Left forelimb (tissue), 1 donor: ENCODE measurements at places on chromosomes 4 and X.

GRCh38 chrX:111411983-111412382, at the start of gene DCX:
Gene DCX (minus strand): TSS chrX:111412192. CDS start chrX:111410398, 1,794 bp downstream.
- no peak for DNase-seq

DNA sequence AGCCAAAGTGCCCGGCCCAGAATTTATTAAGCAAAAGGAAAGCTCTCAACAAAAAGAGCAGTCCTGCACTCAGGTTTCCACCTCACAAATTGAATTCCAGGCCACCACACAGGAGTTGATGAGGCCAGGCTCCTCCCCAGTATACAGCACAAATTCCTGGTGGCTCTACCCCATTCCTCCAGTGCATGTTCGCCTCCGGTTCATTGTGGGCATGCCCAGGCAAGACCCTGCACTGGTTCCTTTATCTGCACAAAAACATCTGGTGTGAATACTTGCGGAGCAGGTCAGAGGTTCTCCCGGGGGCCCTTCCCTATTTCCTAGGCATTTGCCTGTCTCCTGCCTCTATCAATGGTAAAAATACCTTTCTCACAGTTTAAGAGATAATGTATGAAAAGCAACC, 195.2 kb upstream of the ANXA10 start:
- no peak for DNase-seq

- no peak for DNase-seq
Observed at GRCh38 chr4:68995292-68995691, 43.7 kb upstream of the UGT2A3 start.

DNA sequence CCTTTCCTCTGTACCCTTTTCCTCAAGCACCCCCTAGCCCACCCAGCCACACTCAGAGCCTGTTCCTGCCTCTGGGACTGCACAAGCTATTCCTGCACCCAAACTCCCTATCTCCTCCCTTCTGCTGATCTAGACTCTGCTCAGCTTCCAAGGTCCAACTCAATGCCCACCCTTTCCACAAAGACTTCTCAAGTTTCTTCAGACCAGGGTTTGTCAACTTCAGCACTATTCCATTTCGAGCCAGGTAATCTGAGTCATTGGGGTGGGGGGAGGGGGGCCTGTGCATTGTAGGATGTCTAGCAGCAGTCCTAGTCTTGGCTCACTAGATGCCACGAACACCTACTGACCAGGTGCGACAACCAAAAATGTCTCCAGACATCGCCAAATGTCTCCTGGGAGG, 37.3 kb downstream of the PHKA2 start:
- no peak for DNase-seq

DNA sequence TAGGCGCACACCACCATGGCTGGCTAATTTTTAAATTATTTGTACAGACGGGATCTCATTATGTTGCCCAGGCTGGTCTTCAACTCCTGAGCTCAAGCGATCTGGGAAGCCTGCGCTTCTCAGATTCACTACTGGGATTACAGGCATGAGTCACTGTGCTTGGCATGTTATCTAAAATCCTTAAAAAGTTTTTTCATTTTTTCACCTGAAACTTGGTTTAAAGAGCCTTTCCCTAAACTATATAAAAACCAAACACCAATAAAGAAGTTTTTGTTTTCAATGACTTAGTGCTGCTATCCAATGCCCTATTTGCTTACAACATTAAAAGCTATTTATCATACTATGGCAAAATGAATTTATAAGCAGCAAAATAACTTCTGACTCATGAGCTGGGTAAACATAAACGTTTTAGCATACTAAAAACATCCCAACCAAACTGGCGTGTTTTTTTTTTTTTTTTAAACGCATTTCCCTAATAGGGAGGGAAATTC, 127.8 kb downstream of the UBE2K start:
- DNase-seq, result no peak

DNA sequence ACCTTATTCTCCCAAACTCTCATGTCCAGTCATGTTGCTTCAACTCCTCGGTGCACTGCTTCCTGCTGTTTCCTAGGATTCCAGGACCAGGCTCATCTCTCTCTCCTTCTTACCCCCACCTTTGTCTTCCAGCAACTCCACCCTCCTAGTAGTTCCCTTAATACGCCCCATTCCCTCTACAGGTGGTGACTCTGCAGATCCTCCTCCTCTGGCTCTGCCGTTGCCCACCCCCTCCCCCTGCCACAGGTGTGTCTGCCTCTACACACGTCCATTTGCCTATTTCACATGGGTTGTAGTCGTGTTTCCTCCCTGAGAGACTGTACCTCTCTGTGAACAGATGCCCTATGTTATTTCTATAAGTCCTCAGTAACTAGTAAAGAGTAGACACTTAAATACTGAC, 32.4 kb downstream of the CDS1 start:
- no peak for DNase-seq

DNA sequence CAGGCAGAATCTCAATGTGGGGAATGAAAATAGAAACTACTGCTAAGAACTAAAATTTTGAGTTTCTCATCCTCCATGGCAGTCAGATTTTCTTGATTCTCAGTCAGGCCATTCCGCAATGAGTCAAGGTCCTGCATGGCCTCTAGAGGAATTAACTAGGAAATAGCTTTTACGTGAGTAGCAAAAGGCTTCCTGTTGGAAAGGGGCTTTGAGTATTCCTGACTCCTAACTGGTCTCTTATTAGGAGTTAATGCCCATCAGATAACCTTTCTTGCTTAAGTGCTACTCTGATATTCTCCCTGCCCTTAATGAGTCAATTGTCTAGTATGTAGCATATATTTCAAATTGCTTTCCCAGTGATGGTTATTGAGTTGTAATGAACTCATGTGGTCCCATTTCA, 65.7 kb upstream of the ARHGAP24 start:
- DNase-seq, result no peak

DNA sequence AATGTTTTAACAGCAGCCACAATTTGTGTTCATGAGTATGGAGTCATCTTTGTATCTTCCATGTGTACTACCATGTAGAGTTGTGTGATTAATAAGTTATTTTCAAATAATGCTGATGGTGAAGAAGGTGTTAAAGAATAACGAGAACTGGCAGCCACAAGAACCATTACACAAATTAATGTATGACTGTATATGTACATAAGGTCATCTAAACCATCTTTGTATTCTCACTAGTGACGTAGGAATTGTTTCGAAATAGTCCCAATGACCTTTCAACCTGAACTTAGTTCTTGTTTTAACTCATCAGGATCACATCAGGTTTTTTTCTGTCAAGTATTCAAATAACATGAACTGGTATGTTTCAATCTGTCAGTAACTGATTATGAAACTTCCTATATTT, 48.3 kb upstream of the NOCT start:
- no peak for DNase-seq

DNA sequence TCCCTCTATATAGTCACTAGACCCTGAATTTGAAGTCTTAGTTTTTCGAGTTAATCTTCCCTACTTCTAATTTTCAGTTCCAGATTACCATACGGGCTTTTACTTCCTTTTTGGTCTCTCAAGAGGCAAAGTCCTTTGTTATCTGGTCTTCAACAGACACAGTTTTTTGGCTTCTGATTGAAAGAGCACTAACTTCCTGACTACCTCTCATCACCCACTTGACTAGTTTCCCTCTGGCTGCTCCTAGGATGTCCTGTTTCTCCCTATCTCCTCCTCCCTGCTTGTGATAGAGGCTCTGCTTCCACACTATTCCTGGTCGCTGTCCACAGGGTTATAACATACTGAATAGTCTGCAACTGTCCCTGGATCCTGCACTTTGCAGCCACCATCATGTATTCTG, 16.7 kb upstream of the WDR44 start:
- DNase-seq, result no peak

GRCh38 chrX:71366674-71367256, 608 bp downstream of the TAF1 start:
- DNase-seq, result no peak

- DNase-seq, result no peak
Observed at GRCh38 chr4:89404530-89404929, 96.9 kb upstream of the GPRIN3 start.

- no peak for DNase-seq
Observed at GRCh38 chr4:101886826-101887225, 96.3 kb downstream of the BANK1 start.

DNA sequence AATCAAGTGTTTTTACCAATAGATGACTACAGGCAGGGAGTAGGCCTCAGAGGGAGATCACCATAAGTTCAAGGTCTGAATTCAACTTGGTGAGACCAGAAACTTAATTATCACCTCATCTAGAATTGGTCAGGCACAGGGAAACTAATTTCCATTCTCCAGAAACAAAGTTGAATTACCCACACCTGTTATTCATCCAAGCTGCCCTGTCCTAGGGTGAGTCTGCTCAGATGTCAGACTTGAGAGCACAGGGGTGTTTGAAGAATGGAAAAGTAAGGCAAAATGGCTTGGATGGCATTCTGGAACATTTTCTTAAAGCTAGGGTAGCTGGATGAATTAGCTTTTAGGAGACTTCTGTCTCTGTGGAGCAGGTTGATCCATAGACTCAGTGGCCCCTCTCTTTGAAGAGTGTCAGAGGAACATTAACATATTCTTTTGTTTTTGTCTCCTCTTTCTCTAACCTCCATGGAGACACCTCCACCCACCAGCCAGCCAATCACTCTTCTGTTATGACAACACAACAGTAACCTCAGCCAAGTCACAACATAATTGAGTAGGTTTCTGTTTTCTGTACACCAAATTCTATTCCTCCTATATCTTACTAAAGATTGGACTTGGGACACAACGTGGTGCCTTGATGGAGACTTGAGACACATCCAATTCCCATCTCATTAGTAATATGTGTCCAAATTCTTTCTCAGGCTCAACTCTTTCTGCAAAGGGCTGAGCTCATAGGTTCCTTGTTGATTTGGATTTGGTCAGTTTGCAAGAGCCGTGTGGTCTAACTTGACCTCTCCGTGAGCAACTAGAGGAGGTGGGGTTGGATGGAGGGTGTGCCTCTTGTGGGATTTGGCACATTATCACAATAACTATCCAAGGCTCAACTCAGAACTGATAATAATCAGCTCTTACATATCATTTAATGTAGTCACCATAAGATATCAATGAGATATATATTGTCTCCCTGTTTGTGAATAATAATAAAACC, 45.1 kb downstream of the VSIG4 start:
- no peak for DNase-seq

- no peak for DNase-seq
Observed at GRCh38 chrX:120459309-120459708, 9.8 kb downstream of the LAMP2 start.

DNA sequence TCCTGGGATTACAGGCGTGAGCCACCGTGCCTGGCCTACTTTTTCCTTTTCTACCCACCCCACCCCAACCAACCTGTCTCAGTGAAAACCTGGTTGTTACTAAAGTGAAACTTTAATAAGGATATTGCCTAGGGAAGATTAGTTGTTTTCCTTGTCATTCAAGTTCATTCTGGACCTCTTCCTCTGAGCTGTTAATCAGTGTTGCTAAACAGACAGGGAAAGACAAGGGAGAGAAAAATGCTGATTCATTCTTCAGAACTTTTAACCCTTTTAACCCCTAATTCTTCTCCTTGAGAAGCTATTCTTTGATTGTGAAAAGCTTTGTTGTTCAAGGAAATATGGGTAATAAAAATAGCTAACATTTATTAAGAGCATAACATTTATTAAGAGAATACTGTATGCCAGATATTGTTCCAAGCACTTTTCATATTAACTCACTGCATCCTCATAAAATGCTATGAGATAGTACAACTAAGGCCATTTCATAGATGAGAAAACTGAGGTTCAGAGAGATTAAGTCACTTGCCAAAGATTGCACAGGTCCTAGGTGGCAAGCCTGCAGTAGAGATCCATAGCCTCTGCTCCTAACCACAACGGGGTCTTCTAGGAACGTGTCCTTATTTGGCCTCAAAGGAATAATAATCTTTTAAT, 34.8 kb downstream of the OSTC start:
- DNase-seq, result no peak

- no peak for DNase-seq
Observed at GRCh38 chrX:13688384-13688957, 457 bp upstream of the RAB9A start.

- no peak for DNase-seq
Observed at GRCh38 chrX:123871309-123871708, 11.5 kb downstream of the XIAP start.

GRCh38 chr4:186607490-186607889, 52.1 kb upstream of the MTNR1A start:
- no peak for DNase-seq

DNA sequence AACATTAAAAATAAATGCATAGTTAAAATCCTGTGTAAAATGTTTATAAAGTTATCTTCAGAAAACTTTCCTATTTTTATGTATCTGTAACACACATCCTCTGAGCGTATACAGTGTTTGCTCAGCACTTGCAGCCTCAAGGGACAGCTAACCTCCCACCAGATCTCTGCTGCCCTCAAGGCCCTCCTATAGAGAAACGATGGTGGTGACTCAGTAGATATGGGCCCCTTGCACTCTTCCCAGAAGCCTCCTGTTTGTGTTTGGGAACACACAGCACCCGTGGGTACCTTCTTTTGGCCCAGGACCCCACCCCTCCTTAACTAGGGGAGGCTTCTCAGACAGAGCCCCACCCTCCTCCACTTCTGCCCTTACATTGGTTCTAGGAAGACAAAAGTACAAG, 26.7 kb downstream of the PJA1 start:
- no peak for DNase-seq

- no peak for DNase-seq
Observed at GRCh38 chrX:96833333-96833732, 50.4 kb upstream of the RPA4 start.

DNA sequence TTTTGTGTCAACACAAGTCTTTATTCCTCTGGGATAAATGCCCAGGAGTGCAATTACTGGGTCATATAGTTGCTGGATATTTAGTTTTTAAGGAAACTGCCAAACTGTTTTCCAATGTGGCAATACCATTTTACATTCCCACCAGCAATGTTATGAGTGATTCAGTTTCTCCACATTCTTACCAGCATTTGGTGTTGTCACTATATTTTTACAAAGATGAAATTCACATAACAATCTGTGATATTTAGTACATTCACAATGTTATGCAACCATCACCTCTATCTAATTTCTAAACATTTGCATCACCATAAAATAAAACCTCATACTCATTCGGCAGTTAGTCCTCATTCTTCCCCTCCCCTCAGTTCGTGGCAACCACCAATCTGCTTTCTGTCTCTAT, 75.0 kb downstream of the MAMLD1 start:
- no peak for DNase-seq
